ENCODE measurements at places on chromosomes 4 and X. TPM values are rescaled to one million over a fixed set of nuclear protein-coding genes. Genes with fewer than 3 reads are reported as not detected.

DNA sequence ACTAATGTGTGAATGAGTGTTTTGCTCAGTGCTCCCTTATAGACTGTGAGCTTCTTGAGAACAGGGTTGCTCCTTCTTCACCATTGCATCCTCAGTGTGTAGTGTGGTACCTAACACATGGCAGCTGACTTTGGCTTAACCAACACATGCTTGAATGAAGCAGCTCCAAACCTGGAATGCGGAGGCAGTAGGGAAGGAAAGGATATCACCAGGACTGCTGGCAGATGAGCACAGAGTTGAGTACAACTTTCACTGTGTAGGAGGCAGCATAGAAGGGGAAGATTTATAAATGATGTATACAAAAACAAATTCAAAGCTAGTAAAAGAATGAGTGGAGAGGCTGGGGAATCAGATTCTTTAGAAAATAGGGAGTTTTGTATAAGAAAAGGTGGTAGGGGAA lies 174.3 kb downstream of the SLIT2 start:
- no peaks in the 10 kb centered on the region for H3K27me3 ChIP-seq
- H3K36me3 ChIP-seq: no peaks in the 10 kb centered on the region
- no peak overlapping the region for H3K27ac ChIP-seq
- H3K4me3 ChIP-seq: no peak overlapping the region
- H3K4me1 ChIP-seq: peaks cover 3% of the 10 kb centered on the region

GRCh38 chr4:61296144-61296543 lies 96.0 kb downstream of the ADGRL3 start:
- no peak for DNase-seq
- no peak overlapping the region for H3K4me3 ChIP-seq
- no peaks in the 10 kb centered on the region for H3K27me3 ChIP-seq
- H3K27ac ChIP-seq: no peak overlapping the region

HPF1 gene
- 34.3 TPM for polyA plus RNA-seq

- H3K27me3 ChIP-seq: peaks cover 47% of the 10 kb centered on the region
- H3K36me3 ChIP-seq: peaks cover 6% of the 10 kb centered on the region
- DNase-seq: no peak
- no peaks in the 10 kb centered on the region for H3K4me1 ChIP-seq
- no peak overlapping the region for H3K4me3 ChIP-seq
- no peak overlapping the region for H3K27ac ChIP-seq
Observed at GRCh38 chrX:110178179-110178865, 139.6 kb downstream of the AMMECR1 start.

DNA sequence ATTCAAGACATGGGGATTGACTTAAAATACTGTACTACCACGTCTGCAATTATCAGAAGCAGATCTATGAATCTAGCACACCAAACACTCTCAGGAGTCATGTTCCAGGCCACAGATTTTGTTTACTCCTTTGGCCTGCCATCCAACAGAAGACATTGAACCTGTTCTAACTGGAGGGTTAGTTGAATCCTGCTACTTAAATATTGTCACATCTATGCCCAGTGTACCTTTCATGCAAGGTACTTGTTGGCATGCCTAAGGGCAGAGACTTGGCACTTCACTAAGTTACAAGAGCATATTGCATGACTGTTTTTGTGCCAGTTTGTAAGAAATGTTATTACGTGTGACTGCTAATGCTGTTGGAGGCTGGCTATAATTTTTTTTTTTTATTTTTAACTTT lies 126.9 kb upstream of the BCOR start:
- H3K4me1 ChIP-seq: no peaks in the 10 kb centered on the region
- no peaks in the 10 kb centered on the region for H3K36me3 ChIP-seq
- H3K4me3 ChIP-seq: no peak overlapping the region
- H3K27me3 ChIP-seq: peaks cover 2% of the 10 kb centered on the region
- no peak overlapping the region for H3K27ac ChIP-seq
- no peak for DNase-seq

GRCh38 chrX:131901546-131901945 lies 121.6 kb upstream of the STK26 start:
- H3K36me3 ChIP-seq: no peaks in the 10 kb centered on the region
- peaks cover 2% of the 10 kb centered on the region for H3K4me1 ChIP-seq
- H3K27me3 ChIP-seq: peaks cover 11% of the 10 kb centered on the region
- peak overlapping the region; percentile 44 for H3K27ac ChIP-seq
- DNase-seq: peak; percentile 59

PAGE1 gene
- not detected for polyA plus RNA-seq
